ENCODE measurements at places on chromosomes 5 and 9. TPM values are rescaled to one million over a fixed set of nuclear protein-coding genes. Genes with fewer than 3 reads are reported as not detected.

DNA sequence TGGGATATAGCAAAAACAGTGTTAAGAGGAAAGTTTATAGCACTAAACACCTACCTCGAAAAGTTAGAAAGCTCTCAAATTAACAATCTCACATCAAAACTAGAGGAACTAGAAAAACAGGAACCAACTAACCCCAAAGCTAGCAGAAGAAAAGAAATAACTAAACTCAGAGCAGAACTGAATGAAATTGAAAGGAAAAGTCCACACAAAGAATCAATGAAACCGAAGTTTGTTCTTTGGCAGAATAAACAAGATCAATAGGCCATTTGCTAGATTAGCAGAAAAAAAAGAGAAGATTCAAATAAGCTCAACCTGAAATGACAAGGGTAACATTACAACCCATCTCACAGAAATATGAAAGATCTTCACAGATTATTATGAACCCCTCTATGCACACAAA is 234.8 kb upstream of the ISL1 start:
- DNase-seq, result no peak

DNA sequence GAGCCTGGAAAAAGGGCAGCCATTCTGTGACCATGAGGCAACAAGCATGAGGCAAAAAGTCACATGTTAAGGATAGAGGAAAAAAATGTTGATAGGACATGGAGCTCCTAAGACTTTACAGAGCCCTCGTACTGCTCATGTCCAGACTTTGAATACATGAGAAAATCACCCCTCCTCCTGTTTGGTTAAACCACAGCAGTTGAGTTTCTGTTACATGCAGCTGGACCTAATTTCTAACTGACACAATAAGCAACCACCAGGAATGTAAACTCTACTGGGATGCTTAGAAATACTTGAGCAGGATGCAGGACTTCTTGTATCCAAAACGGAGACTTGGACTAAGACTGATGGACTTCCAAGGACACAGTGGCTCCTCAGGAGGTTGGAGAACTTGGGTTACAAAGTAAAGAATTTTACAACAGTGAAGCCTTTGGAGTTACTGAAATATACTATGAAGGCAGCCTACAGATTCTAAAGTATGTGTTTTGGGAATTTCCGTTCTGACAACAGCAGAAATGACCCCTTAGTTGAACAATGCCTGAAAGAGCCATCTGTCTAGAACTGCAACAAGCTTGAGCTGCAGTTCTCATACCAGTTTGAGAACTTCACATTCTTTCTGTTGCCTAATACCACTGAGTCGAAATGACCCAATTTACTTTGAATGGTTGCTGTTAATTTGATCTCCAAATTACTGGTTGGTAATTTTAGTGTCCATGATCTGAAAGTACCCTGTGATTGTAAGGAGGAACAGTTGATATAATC is 268.9 kb downstream of the PIK3R1 start:
- DNase-seq, result no peak

- DNase-seq, result no peak
Measured at GRCh38 chr5:161857358-161857757, 9.4 kb downstream of the GABRA1 start.

DNA sequence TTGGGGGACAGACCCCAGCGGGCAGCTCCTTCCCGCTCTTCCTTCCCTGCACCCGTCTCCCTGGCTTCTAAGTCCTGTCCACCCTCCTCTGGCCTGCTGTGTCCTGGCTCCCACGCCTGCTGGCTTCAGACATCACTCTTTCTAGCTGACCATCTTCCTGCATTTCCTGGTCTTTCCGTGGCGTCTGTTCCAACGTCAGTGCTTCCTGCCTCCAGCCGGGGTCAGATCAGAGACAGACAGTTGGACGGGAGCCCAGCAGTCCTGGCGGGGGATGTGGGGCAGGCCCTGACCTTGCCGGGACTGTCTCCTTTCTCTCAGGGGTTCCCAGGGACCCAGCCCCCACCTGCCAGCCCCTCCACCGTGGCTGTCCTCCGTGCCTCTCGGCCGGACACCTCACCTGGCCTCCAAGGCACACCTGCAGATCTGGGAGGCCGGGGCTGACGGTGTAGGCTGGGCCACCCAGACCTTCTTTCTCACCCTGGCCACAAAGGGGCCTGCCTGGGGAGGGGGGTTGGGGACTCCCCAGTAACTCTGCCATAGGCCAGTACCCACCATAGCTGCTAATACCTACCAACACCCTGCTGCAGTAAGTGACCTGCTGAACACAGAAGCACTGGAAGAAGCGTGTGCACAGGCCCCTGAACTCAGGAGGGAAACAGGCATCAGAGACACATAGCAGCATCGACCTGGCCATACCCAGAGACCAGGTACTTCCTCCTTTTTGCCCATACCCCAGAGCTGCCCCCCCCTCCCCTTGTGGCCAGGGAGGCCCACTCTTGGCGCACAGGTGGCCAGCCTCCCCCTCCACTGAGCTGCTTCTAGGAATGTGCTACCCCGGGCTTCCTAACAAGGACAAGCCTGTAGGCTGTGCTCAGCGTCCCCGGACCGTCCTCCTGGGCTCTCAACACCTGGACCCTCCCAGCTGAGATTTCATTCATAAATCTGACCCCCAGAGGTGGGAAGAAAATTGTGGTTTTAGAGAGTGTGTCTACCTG is 5.1 kb downstream of the NRARP start:
- no peak for DNase-seq

DNA sequence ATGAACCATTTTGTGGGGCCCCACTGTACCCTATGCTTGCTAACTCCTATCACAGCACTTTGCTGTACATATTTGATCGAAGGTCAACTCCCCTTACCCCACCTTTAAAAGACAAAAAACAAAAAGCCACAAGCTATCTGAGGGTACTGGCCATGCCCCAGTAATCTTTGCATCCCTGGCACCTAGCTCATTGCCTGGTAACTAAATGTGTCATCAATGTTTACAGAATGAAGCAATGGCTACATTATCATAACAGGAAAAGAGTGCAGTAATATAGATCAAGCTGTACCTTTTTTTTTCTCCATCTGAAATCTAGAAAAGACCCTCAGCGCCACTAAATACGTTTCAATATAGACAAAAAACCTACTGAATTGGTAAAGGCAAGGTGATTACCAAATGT is 188.0 kb downstream of the ELAVL2 start:
- DNase-seq, result no peak

GRCh38 chr5:16597946-16598694 is 18.7 kb downstream of the RETREG1 start:
- DNase-seq, result no peak

The MARCOL gene
- not detected for total RNA-seq

The CDH18 gene
- total RNA-seq, result not detected

The GMCL2 gene
- total RNA-seq, result 0.03 TPM

The RPS14 gene
- 5,195 TPM for total RNA-seq

DNA sequence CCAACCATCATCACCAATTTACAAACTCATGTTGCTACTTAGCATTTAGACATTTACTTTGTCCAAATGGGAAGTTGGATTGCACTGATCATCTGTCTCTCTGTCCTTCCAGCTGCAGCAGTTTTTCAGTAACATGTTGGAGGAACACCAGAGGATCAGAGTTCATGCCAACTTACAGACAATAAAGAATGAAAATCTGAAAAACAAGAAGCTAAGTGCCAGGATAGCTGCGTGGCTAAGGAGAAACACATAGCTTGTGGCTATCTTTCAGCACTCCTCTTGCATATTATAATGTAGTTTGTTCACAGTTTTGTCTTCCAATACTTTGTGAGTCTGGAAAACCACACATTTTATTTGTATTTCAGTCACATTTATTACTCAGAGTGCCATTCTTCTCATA is 6.4 kb upstream of the ARL14EPL start:
- DNase-seq, result no peak

DNA sequence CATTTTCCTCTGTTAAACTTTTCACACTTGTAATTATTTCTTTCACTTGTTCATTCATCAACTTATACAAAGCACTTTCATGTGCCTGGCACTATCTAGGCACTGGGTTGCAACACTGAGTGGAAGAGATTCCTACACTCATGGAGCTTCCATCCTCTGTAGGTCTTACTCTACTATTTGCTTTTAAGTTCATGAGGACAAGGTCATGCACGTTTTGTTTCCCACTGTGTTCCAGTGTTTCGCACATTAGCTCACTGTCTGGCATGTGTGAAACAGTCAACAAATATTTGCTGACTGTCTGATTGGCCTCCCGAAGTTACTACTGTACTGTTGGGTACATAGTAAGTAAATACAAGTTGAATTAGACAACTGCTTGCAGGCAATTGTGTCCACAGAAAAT is 87.9 kb upstream of the IFNK start:
- DNase-seq, result no peak

All from G401 (cell line).